ENCODE measurements at places on chromosomes 1 and 21.
A peak's percentile ranks its signal among the peaks of the same experiment; 100 is the strongest.

DNA sequence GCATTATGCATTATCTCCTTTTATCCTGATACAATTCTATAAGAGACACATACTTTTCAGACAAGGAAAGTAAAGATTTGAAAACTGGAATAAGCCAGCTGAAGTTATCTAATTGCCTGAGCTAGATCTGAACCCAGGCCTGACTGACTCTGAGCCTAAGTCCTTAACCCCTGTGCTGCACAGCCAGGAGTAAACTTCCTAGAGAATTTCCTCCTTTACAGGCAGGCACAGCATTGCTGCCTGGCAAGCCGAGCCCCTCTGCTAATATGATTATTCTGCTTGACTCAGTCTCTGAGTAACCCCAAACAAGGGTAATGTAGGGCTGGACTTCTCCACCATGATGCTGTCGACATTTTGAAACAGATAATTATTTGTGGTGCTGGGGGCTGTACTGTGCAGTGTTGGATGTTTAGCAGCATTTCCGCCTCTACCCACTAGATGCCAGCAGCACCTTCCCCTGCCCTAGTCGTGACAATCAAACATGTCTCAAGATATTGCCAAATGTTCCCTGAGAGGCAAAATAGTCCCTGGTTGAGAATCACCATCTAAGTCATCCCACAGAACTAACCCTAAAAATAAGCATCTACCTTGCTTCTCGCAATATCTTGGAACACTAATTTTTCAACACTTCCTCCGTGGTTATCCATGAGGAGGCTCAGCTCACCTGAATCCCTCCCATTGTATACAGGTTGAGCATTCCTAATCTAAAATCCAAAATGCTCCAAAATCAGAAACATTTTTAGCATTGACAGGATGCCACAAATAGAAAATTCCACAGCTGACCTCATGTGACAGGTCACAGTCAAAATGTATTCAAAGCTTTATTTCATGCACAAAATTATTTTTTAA is 18.5 kb downstream of the CAMK1G start:
- DNase-seq = peak; percentile 39

DNA sequence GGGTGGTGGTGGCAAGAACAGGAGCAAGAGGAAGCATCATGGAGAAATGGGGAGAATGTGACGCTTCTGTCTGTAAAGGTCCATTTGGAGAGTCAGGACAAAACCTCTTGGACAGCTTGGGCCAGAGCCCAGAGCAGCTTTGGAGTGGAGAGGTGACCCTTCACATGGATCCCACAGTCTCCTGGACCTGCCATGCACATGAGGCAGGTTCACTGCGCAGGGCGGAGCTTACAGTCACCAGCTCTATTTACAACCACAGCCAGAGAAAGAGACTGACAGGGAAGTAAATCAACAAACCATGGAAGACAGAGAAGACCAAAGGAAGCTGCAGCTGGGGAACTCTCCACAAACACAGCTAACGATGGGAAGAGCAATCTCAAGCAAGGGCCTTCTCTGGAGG is 828 bp upstream of the RGS8 start:
- no peak for DNase-seq

DNA sequence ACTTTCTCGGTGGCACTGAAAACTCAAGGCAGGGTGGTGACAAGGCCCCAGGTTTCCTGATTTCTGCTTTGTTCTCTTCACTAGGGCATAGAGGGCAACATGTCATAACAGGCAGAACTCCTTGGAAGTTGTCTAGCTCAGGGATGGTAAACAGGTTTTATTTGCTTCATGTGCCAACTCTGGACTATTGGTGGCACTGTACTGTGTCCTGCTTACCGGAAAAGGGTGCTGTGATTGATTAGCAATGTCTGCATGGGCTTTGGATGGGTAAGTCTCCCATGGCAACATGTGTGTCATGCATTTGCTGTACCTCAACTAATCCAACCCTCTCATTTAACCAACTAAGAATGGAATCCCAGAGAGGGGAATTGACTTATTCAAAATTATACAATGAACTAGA is 70.7 kb upstream of the USP24 start:
- no peak for DNase-seq

DNA sequence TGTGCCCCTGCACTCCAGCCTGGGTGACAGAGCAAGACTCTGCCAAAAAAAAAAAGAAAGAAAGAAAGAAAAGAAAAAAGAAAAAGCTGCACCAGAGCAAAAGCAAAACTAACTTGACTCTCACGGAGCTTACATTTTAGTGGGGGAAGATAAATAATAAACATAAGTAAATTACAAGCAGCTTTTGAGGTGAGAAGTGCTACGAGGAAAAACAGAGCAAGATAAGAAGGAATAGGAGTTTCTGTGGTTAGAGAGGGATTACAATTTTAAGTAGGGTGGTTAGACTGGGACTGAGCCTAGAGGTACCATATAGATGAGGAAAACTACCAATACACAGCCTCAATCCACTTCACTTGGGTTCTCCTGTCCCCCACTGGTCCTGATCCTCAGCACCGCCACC is 43.9 kb downstream of the TGFBR3 start:
- no peak for DNase-seq

DNA sequence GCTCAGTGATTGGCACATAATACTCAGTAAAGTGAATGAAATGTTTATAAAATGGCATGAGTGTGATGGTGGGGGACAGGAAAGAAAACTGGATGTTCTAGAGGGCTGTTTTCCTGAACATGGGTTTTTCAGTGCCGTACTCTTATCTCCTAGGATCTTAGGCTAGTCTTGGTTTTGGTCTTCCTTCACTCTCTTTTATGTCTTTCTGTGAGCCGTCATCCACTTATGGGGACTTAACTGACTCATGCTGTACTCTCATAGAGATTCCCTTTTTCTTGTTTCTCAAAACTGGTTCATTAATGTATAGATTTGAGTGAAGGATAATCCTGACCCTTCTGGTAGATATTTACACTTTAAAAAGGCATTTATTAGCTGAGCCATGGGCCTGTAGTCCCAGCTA is 16.6 kb downstream of the AGO3 start:
- DNase-seq = no peak

- DNase-seq = no peak
Measured at GRCh38 chr21:42674351-42674940, 21.0 kb downstream of the PDE9A start.

- DNase-seq = no peak
Measured at GRCh38 chr1:86988835-86989234, 74.4 kb downstream of the HS2ST1 start.

- no peak for DNase-seq
Measured at GRCh38 chr21:37828991-37829390, 87.3 kb downstream of the KCNJ6 start.

DNA sequence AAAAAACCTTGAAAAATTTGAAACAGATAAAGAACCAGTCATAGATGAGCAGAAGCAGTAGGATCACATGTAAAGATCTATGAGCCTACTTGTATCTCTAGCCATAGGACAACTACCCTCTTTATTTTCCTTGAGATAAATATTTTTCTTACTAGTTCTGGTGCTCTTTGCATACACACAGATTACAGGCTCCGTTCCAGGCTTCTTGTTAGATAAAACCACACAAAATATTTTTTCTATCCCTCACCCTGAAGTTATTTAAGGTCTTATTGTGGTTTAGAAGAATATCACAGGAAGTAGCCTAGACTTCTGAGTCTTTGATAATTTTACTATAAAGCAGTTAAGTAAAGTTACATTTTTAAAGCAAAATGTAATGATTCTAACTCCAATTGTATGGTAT is 512.2 kb downstream of the NEGR1 start:
- no peak for DNase-seq

- DNase-seq = no peak
Measured at GRCh38 chr1:112083487-112083886, 94.0 kb upstream of the KCND3 start.

DNA sequence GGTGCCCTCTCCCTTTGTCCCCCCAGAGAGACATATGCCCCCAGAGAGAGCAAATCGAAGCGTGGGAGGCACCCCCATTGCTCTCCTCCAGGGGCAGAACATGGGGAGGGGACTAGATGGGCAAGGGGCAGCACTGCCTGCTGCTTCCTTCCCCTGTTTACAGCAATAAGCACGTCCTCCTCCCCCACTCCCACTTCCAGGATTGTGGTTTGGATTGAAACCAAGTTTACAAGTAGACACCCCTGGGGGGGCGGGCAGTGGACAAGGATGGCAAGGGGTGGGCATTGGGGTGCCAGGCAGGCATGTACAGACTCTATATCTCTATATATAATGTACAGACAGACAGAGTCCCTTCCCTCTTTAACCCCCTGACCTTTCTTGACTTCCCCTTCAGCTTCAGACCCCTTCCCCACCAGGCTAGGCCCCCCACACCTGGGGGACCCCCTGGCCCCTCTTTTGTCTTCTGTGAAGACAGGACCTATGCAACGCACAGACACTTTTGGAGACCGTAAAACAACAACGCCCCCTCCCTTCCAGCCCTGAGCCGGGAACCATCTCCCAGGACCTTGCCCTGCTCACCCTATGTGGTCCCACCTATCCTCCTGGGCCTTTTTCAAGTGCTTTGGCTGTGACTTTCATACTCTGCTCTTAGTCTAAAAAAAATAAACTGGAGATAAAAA is 8.4 kb downstream of the EFNA3 start:
- DNase-seq = no peak

- no peak for DNase-seq
Measured at GRCh38 chr1:46065405-46065804, 67.0 kb downstream of the PIK3R3 start.

GRCh38 chr1:236893626-236894545 is 98.8 kb downstream of the MTR start:
- no peak for DNase-seq

- DNase-seq = no peak
Measured at GRCh38 chr1:229900220-229900619, 166.8 kb upstream of the GALNT2 start.

- no peak for DNase-seq
Measured at GRCh38 chr1:228094432-228095016, 8.6 kb downstream of the C1orf35 start.

DNA sequence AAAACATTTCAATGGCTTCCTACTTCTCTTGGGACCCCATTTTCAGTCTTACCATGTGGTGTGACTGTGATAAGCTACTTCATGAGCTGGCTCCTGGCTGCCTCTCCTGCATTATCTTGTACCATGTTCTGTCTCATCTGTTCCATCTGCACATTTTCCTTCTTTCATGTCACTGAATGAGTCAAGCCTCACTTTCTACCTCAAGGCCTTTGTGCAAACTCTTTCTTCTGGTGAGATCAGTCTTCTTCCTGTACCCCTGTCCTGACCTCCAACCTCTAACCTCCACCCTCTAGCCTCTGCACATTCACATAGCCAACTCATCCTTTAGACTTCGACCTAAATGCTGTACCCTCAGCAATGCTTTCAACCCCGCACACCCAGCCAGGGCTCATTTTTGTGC is 9.6 kb upstream of the FAM78B start:
- DNase-seq = no peak

- DNase-seq = no peak
Measured at GRCh38 chr1:196997423-196997822, 20.1 kb downstream of the CFHR5 start.

DNA sequence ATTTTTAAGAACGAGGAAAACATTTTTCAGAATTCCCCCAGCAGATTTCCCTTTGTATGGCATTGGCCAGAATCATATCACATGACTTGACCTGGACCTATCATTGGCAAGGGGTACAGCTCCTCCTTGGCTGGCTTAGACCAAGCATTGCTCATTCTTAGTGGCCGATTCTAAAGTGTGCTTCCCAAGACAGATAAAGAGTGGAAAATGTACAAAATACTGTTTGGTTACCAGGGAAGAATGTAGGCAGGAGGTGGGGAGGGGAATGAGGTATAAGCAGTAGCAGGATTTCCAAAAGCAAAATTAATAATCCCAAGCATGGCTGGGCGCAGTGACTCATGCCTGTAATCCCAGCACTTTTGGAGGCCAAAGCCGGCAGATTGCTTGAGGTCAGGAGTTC is 75.6 kb upstream of the KRTAP11-1 start:
- no peak for DNase-seq

GRCh38 chr1:37394574-37395464 is 79.6 kb upstream of the ZC3H12A start:
- no peak for DNase-seq

- DNase-seq = no peak
Measured at GRCh38 chr1:75640137-75640536, 29.2 kb upstream of the SLC44A5 start.

- no peak for DNase-seq
Measured at GRCh38 chr21:22374218-22374969, 1376.2 kb downstream of the NCAM2 start.

DNA sequence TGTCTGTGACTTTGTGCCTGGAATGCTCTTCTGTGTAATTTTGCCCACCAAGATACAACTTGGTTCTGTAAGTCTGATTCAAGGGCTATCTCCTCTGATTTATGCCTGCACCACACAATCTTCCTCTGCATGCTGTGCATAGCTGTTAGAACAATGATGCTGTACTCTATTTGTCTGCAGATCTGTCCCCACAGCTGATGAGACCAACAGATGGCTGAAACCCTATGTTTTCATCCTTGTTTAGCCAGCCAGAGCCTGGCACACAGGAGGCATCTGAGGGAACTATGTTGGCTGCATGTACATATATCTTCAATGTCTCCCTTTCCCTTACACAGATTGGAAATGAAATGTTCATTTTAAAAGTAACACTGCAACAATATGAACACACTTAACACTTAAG is 58.0 kb upstream of the ABCA4 start:
- DNase-seq = no peak

GRCh38 chr1:3553166-3553939 is 58.0 kb downstream of the MEGF6 start:
- no peak for DNase-seq

DNA sequence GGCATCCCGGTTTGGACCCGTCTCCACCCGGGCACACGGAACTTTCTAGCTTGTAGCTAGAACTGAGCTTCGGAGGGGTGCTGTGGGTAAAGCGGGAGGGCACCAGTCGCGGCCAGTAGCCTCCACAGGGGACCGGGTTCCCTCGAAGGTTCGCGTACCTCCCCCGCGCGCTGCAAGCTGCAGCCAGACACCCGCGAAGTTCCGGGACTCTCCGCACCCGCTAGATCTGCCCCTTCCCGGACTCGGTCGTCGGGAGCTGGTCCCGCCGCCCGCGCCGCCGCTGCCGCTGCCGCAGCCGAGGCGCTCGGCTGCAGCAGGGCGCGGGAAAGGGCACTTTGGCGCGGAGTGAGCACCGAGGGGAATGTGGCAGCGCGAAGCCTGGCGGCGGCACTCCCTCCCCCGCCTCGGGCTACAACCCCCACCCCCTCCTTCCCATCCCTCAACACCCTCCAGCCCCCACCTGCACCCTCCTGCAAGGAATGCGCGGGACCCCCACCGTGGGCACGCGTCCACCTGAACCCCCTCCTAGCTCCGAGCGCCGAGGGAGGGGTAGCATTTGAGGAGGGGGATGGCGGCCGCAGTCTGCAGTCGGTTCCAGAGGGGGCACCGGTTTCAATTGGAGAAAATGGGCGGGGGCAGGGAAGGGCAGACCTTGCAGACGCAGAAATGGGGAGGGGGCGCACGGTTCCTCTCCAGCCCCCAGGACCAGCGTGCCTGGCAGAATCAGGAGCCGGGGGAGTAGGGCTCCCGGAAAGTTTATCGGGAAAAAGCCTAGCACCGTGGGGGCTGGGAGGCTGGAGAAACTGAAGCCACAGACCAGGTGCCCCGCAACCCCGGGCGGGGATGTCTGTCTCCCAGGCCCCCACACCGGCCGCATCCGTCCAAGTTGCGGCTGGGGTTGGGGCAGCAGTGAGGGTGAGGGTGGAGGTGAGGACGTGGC is 968 bp downstream of the CSMD2 start:
- no peak for DNase-seq

Measured in stimulated activated CD4-positive, alpha-beta T cell treated with anti-CD3 and anti-CD28 coated beads, Interleukin-1b, Interleukin-23, amount 100 ng/mL, for 48 hours (primary cell).